Thymus (tissue), 14 donors: ENCODE measurements at places on chromosomes 16 and 17. TPM values are rescaled to one million over a fixed set of nuclear protein-coding genes. Genes with fewer than 3 reads are reported as not detected.
A peak's percentile ranks its signal among the peaks of the same experiment; 100 is the strongest.

The PDIA2 gene
- 0.14 TPM for total RNA-seq

The RTN4RL1 gene
- 0.52 TPM for total RNA-seq

The MPP2 gene
- total RNA-seq = 0.52 TPM

The RAP1GAP2 gene
- 3.8 TPM for total RNA-seq

The ACD gene
- 15.3 TPM for total RNA-seq

The ACE gene
- 0.28 TPM for total RNA-seq

The HID1 gene
- 1.3 TPM for total RNA-seq

The PCGF2 gene
- 1.4 TPM for total RNA-seq

The CBFB gene
- total RNA-seq = 54.3 TPM

The C1QL1 gene
- 0.09 TPM for total RNA-seq

GRCh38 chr17:32520104-32520701 lies 33.4 kb downstream of the CDK5R1 start:
- DNase-seq = no peak

DNA sequence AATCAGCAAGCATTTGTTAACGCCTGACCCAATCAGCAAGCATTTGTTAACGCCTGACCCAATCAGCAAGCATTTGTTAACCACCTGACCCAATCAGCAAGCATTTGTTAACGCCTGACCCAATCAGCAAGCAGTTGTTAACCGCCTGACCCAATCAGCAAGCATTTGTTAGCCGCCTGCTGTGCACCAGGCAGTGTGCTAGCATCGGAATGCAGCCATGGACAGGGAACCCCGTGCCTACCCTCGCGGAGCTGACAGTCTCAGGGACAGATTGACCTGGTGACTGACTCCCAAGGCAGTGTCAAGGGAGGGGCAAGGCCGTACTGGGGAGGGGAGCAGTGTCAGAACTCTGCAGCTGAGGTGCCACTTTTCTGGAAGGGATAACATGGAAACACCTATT lies 66.9 kb downstream of the ABR start:
- no peak for DNase-seq

- DNase-seq = no peak
These were observed 26.5 kb upstream of the PPM1D start for GRCh38 chr17:60573236-60574051.

- DNase-seq = no peak
These were observed 25.0 kb upstream of the RSL1D1 start for GRCh38 chr16:11876306-11876705.

- no peak for DNase-seq
These were observed 82.1 kb downstream of the TIMM22 start for GRCh38 chr17:1078831-1079561.

GRCh38 chr16:10622036-10622921 lies 41.9 kb upstream of the EMP2 start:
- no peak for DNase-seq

GRCh38 chr16:9090101-9090959 lies 1.1 kb upstream of the HAPSTR1 start:
- DNase-seq = no peak

DNA sequence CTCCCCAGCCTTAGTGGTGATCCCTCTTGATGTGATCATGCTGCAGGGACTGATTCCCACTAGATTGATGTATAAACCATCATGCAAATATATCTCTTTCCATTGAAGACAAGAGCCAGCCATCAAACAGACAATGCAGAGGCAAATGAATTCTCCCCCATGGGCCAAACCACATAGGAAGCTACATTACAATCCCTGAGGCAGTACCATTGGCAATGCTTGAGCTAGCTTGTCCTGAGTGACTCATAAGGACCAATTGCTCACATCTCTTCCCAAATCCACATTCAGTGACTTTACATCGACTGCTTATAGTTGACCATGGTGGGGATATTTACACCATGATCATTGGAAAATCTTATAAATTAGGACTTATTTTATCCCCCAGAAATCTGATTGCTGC lies 242.2 kb downstream of the SHISA9 start:
- no peak for DNase-seq

GRCh38 chr16:78628461-78629045 lies 529.1 kb downstream of the WWOX start:
- no peak for DNase-seq

- no peak for DNase-seq
These were observed 11.0 kb upstream of the EDC4 start for GRCh38 chr16:67861877-67862276.

- no peak for DNase-seq
These were observed 47.1 kb downstream of the TEX2 start for GRCh38 chr17:64216000-64216337.

- no peak for DNase-seq
These were observed 58.4 kb downstream of the PHKB start for GRCh38 chr16:47519546-47519945.

DNA sequence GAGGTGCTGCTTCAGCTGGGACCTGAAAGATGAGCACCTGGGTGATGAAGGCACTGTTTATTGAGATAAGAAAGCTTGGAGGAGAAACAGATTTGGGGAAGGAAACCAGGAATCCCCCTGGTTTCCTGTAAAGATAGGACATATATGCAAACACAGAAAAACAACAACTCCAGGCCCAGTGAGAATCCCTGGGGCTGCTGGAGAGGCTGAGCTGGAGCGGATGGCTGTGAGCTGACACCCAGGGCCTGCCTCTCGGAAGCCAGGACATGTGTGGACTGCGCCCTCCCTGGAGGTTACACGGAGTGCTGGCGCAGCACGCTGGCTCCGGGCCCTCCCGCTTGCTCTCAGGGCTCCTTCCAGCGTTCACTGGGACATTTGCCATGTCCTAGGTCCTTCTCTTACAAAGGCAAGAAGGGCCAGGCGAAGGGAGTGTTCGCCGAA lies 57.5 kb downstream of the CYB5B start:
- peak; percentile 18 for DNase-seq

DNA sequence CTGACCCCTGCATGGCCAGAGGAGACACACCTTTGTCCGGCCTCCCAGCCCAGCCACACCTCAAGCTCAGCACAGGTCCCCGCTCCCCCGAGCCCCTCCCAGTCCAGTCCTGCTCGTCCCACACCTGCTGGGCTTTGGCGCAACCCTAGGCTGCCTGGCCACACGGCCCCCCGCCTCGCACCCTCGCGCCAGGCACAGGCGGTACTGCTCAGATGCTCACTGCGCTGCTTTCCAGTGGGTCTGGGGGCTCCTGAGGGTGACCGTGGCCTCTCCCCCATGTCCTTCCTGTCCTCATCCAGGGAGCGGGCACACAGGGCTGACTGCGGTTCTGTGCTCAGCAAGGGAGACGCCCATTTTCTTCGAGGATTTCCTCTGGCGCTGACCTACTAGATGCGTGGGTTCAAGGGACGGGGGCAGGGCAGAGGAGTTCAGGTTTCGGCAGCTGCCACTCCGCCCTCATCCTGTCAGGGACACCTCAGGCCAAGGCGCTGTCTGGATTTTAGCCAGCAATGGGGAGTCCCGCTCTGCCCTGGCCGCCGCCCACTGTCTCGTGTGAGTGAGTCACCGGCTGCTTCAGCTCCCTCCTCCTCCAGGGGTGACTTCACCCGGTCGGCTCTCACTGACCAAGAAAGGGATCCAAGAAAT lies 118.0 kb upstream of the ZNF469 start:
- DNase-seq = no peak

DNA sequence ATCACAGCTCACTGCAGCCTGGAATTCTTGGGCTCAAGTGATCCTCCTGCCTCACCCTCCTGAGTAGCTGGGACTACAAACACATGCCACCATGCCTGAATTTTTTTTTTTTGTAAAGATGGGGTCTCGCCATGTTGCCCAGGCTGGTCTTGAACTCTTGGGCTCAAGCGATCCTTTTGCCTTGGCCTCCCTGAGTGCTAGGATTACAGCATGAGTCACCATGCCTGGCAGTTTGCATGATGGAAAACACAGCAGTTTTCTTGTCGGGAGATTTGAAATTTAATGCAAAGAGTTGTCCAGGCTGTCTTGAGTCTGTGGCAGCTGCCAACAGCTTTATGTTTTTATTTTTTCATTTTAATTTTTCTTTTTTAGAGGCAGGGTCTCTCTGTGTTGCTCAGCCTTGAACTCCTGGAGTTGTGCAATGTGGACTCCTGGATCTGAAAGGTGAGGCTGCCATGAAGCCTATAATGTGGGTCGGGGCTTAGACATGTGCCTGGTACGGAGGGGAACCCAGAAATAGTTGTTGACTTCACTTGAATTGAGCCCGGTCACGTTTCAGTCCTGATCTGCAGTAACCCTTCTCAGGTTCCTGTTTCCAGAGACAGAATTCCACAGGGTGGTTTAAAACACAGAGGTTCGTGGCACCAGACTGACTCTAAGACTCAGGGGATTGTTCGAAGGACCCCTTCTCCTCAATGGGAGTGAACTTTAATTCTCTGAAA lies 18.7 kb downstream of the CD300A start:
- no peak for DNase-seq

GRCh38 chr17:80925688-80926335 lies 65.8 kb upstream of the CHMP6 start:
- no peak for DNase-seq

DNA sequence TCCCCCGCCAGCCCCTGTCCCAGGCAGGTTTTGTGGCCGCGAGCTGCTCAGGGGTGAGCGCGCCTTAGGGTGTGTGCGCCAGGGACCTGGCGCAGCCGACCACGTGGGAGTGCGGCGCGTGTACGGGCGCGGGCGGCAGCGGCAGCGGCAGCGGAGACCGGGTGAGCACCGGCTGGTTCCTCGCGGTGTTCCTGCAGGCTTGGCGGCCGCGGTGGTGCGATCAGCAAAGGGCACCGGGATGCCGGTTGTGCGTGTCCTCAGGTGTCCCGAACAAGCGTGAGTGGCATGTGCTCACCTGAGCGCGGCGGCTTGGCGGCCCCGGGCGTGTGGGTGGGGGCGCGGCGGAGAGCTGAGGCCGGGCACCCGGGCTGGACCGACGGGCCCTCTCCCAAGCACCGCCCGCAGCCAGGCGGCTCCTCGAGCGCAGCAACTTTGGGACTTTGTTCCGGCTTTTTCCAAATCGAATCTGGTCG lies 381 bp upstream of the HSD11B2 start:
- DNase-seq = no peak

DNA sequence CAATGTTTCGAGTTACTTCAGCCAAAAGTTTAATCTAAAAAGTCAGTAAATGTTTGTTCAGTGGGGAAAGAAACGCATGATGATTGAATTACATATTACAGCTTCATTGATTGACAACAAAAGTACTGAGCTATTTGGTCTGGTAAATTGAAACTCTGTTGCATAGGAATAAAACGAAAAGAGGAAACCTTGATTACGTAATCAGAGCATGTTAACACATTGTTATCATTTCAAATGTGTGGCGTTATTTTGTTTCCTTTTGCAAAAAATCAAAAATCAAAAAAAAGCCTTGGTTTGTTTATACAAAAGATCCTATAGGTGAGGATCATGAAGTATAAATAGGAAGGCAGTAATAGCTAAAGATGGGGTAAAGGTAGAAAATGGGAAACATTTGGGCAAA lies 19.5 kb upstream of the CA10 start:
- no peak for DNase-seq

- DNase-seq = no peak
These were observed 446.1 kb downstream of the SOX9 start for GRCh38 chr17:72566671-72567484.

DNA sequence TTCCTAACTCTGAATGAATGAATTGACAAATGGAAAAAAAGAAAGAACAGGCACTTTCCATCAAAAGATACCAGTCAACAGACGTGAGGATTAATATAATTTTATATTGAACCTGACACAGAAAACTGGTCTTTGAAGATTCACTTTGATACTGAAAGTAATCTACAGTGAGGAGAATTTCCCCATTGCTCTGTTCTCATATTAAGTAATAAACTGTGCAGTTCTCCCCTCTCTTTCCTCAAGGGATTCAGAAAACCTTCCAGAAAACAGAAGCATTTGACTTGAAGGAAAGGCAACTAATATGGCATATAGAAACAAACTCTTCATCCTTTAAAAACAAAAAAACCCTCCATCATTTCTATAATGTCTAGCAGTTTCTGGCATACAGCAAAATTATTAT lies 2.2 kb downstream of the TEX2 start:
- no peak for DNase-seq

- DNase-seq = no peak
These were observed 45.9 kb downstream of the C16orf95 start for GRCh38 chr16:87271256-87271655.

- no peak for DNase-seq
These were observed 3.7 kb upstream of the CBX8 start for GRCh38 chr17:79800325-79801155.

DNA sequence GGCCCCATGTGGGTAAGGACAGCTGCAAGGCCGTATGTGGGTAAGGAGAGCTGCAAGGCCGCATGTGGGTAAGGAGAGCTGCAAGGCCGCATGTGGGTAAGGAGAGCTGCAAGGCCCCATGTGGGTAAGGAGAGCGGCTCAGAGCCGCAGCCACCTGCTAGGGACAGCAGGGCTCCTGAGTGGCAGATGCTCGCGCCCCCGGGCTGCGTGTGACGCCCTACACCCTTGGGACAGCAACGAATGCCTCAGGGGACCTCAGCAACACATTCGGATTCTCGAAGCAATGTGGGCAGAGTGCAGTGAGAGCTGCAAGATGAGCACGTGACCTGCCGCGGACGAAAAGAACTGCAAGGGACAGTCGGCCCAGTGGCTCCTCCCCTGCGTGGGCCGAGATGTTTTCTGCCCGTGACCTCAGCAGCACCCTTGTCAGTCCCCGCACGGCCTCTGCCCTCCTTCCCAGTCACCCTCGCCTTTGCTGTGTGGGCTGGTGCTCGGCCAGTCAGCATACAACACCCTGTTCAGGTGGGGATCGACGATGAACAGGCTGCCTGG lies 9.6 kb upstream of the SLC38A8 start:
- DNase-seq = no peak

DNA sequence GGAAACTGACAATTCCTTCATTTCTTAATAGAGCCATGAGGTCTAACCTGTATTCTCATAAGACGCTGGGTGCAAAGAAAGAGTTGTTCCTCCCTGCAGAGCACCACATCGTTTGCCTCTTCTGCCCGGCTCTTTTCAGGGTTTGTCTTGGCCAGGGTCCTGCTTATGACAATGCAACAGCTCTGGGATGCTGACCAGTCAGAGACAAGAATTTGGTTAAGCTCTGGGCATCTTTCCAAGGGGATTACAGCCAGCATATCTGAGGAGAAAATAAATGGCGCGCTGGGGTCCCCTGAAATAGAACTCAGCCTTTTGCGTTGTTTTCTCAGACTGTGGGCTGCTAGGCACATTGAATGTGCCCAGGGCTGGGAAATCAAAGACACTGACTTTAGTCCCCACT lies 128.6 kb downstream of the SHISA6 start:
- DNase-seq = no peak

DNA sequence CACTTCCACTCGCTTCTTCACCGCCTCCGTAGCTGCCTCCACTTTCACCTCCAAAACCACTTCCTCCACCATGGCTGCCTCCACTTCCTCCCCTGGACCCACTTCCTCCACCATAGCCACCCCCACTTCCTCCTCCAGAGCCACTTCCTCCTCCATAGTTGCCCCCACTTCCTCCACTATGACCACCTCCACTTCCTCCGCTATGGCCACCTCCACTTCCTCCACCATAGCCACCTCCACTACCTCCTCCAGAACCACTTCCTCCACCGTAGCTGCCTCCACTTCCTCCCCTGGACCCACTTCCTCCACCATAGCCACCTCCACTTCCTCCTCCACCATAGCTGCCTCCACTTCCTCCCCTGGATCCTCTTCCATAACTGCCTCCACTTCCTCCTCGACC lies 4.5 kb downstream of the KRT9 start:
- DNase-seq = no peak
